ENCODE measurements at places on chromosomes 1 and 21.
A peak's percentile ranks its signal among the peaks of the same experiment; 100 is the strongest.

DNA sequence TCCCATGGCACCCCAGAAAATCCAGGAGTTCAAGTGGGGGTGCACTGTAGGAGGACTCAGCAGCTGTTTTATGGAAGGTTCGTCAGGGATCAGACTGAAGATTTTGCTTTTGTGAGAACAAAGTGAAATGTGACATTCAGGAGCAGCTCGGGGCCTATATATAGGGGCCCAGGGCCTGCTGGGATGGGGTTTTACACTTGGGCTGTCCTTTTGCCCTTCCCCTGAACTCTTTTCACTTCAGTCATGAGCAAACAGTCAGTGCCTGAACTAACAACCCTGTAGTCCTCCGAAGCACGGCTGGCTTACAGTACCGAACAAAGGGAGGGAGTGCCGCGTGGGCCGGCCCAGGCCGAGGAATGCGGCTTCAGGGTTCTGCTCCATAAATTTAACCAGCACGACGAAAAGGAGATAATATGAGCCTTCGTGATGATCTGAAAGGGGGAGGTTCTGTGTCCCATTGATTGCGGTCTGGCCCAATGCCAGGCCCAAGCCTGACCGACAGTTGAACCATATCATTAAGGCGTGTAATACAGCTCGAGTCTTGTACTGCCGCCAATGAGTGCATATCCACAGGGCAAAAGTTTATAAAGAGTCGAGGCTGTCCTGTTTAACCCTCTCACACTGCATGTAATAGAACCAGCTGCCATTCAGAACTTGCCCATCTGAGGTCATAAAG, 139.9 kb downstream of the DHRS3 start:
- peak; percentile 99 for DNase-seq

- DNase-seq = no peak
These were observed 28.2 kb upstream of the PRDX6 start for GRCh38 chr1:173448945-173449344.

DNA sequence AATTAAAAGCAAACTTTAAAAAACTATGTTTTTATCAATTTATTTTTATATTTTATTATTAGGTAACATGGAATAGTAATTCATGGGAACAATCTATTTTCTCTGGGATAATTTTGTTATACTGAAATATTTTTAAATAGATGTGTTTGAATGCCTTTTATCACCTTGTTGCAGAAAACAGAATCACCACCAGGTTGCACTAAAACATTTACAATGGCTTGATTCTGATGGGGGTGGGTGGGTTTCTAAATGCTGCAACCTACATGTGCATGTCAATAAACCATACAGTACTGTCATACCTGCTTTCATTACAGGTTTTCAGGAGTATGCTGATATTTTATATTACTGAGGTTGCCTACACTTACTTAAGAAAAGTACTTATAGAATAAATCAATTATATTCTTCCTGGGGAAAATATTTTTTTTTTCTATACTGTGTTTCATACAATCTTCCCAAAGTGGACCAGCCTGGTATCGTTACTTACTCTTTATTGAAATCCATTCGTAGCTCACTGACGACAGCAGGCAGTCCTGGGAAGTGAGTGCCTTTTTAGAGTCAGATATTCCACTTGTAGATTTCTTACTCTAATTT, 132.8 kb downstream of the PTPRC start:
- peak; percentile 84 for DNase-seq

GRCh38 chr1:116766616-116767469, 12.6 kb downstream of the CD2 start:
- no peak for DNase-seq

DNA sequence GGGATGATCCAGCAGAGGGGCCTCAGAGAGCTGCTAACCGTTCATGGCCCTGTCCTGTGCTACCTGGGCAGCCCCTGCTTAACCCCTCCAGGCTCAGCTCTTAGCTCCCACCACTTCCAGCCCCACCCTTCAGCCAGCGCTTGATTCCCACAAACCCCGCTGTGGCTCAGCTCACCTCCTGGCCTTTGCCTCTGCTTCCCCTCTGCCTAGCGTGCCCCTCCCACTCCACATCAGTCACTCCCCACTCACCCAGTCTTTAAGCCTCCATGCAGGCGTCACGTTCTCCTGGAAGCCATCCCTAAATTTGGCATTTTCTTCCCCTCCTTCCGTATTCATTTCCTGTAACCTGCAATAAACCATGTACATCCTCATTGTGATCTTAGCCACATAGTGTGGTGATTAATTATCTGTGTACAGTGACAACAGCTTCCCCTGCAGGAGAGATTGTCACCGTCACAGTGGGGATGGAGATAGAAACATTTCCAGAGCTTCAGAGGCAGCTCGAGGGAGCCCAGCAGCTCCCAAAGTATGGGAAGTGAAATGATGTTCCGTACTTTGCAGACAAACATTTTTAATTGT, 65.5 kb downstream of the EPHB2 start:
- DNase-seq = no peak

- no peak for DNase-seq
These were observed 210.2 kb upstream of the DMRTA2 start for GRCh38 chr1:50633465-50633864.

DNA sequence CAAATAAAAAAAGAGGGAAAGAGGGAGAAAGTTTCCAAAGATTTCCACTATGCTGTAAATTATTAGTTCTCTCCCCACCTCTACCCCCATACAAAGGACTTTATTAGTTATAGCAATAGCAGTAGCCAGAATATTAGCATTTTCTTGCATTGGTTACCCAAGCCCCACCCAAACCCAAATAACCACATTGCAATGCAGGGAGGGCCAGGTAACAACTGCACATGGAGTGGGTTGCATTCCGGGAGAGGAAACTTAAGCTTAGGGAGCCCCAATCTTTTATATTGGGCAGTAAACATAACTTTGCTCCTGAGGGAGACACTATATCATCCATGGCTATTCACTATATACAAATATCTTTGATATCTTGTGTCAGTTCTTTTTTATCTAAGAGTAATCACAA, 6.0 kb downstream of the ADIPOR1 start:
- no peak for DNase-seq

- peak; percentile 29 for DNase-seq
These were observed 38.8 kb upstream of the CTBS start for GRCh38 chr1:84613026-84613425.

DNA sequence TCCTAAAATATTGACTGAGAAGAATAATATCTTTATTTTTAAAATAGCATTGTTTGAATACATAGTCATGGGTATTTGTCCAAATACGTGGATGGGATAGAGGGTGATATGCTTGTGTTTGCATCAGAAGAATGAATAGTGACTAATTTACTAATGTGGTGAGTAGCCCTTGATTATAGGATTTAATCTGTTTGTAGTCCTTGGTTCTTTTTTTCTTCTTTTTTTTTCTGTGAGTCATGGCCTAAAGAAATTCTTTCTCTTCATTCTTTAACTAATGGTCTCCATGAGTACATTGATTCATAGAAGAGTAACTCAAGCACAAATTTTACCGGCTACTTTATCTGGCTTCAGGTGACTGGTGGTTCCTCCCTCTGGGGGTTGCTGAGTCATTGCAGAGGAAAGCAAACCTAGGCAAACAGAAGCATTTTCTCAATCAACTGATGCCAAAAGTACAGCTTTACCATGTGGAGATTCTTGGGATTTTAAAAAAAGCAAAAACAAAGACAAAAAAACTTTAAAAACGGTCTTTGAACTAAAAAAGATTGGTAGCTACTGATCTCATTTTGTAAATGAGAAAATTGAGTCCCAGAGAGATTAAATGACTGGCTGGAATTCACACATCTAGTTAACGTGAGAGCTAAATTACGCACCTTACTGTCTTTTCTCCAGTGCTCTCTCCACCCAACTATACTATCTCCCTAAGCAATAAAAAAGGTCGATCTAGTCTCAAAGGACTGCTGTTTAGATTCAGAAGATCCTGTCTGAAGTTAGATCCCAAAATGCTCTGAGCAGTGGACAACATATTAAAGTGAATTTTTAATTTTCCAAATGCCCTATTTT, 40.5 kb downstream of the AK5 start:
- peak; percentile 81 for DNase-seq

GRCh38 chr21:26397545-26397944, 175.5 kb downstream of the CYYR1 start:
- DNase-seq = peak; percentile 13

Data from choroid plexus epithelial cell (primary cell).